ENCODE measurements at places on chromosomes 16 and 17.

- no peak for DNase-seq
Observed at GRCh38 chr17:60173304-60173819, 23.6 kb downstream of the CA4 start.

DNA sequence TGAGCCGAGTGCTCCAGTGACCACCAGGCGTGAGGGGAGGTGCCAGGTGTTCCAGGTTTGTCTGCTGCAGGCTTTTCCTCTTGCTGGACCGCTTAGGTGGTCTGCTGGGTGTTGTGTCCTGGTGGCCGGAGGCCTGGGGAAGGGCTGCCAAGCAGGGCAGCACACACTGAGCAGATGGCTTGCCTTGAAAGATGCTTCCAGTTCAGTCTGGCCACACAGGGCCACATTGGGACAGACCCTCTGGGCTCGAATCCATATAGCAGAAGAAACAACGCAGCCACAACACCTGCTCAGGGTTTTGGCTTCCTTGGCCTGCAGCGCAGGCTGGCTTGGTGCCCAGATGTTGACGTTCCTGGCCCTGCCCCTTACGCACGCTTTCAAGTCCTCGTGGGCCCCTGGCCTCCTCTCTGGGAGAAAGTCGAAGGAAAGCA is 24.8 kb downstream of the GINS2 start:
- DNase-seq, result no peak

DNA sequence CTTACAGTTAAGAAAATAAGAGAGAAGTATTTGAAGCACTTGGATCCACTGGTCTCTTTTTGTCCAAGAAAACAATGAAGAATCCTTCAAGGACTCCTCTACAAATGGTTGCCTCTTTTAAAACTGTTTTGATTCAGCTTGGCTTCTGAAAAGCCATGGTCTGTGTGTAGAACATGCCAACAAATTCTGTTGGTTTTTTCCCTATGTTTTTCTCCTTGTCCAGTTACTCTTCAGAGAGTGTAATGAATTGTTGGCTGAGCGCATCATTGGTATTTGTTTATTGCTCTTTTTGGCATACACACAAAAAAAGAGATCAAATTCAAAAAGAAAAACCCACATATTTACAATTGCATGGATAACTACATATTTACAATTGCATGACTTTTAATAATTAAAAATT is at the start of gene ABCA10:
Gene ABCA10 (minus strand): TSS at position 249 of the 400 bp plus-strand sequence. CDS start 3,466 bp downstream, outside the sequence.
- DNase-seq, result no peak

GRCh38 chr16:79593754-79594153 is 6.8 kb downstream of the MAF start:
- no peak for DNase-seq

- no peak for DNase-seq
Observed at GRCh38 chr17:9729034-9729650, 62.2 kb downstream of the DHRS7C start.

GRCh38 chr17:80345321-80345720 is 69.6 kb upstream of the ENDOV start:
- no peak for DNase-seq
